ENCODE measurements at places on chromosomes 4 and X. TPM values are rescaled to one million over a fixed set of nuclear protein-coding genes. Genes with fewer than 3 reads are reported as not detected.

- DNase-seq: no peak
These were observed 338 bp upstream of the KLHL2 start for GRCh38 chr4:165207016-165207430.

- no peak for DNase-seq
These were observed 119.2 kb upstream of the EDNRA start for GRCh38 chr4:147361726-147362125.

Gene TMEM144
- 7.8 TPM for polyA plus RNA-seq

Gene L1CAM
- polyA plus RNA-seq: 46.9 TPM

GRCh38 chr4:172147687-172148086, 334.5 kb downstream of the GALNTL6 start:
- DNase-seq: no peak

DNA sequence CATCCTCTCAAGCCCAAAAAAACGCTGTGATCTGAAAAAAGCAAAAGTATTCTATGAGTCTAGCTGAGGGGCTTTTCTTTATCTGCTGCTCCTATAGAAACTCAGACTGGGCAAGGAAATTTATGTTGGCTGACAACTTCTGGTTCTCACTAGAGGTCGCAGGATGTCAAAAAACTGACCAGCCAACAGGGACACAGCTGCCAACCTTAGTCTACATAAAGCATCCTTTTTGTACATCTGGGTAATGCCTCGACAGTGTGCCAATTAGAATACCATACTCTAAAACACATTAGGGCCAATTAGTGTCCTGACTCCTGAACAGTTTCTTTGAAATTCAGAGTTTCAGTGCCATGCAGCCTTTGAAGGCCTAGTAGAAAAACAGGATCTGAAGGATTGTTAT, 8.8 kb upstream of the TLL1 start:
- DNase-seq: no peak

DNA sequence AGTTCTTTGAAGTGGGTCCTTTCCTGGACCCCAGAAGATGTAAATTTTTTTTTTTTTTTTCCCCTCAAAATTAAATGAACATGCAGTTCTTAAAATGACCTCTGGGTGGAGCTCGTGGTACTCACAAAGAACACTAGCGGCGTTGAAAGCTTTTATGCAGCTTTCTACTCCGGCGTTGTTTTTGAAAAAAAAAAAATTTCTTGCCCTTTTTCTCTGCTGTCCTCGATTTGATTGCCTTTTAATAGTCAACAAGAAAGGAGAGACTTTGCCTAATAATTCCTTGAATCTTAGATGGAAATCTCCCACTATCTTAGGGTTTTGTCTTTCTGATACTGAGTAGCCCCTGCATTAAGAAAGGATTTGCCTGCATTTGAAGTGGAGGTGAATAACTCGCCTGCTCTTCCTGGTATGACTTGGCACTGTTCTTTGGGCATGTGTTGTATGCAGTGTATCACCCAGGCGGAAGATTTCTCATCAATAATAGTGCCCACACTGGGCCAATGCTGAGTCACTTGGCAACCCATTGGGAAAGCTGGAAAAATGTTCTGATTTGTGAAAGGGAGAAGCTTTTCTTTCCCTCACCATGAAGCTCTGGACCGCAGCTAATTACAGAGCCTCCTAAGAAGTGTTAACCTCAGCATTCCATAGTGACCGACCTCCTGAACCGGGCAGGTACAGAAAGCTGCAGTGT, 104.0 kb downstream of the PHEX start:
- DNase-seq: peak; percentile 41
